ENCODE measurements at places on chromosomes 3 and 15. TPM values are rescaled to one million over a fixed set of nuclear protein-coding genes. Genes with fewer than 3 reads are reported as not detected.

- H3K27ac ChIP-seq, result no peak overlapping the region
- no peaks in the 10 kb centered on the region for H3K4me1 ChIP-seq
- DNase-seq, result no peak
- no peaks in the 10 kb centered on the region for H3K27me3 ChIP-seq
- H3K36me3 ChIP-seq, result no peaks in the 10 kb centered on the region
- H3K4me3 ChIP-seq, result no peak overlapping the region
These were observed 154.4 kb downstream of the PEX5L start for GRCh38 chr3:179882292-179882691.

- no peak for DNase-seq
- H3K4me3 ChIP-seq, result no peak overlapping the region
- H3K36me3 ChIP-seq, result no peaks in the 10 kb centered on the region
- peak overlapping the region; percentile 83 for H3K27ac ChIP-seq
These were observed 51.7 kb downstream of the SLC6A6 start for GRCh38 chr3:14453876-14454638.

DNA sequence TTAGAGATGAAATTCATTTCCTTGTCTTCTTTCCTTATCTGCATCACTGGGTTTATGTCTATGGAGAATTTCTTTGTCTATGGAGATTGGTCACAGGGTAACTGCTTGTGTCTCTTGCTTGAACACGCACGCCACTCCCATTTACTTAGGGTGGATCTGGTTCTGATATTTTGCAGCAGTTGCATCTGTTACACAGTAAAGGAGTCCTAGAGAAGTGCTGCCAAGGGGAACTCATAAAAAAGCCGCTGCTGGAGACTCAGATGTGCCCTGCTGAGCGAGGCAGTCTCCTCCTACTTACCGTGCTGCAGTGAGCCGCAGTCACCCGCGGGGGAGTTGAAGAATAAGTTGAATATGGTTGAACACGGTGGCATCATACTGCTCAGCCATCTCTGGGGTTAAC, 105.2 kb upstream of the KLHL25 start:
- DNase-seq, result no peak
- H3K27ac ChIP-seq, result no peak overlapping the region
- H3K4me3 ChIP-seq, result no peak overlapping the region
- no peaks in the 10 kb centered on the region for H3K36me3 ChIP-seq
- no peaks in the 10 kb centered on the region for H3K4me1 ChIP-seq
- no peaks in the 10 kb centered on the region for H3K27me3 ChIP-seq

Gene IQCH
- 1.2 TPM for total RNA-seq

- peaks cover 53% of the 10 kb centered on the region for H3K4me1 ChIP-seq
- no peak overlapping the region for H3K4me3 ChIP-seq
- no peak for DNase-seq
- H3K36me3 ChIP-seq, result no peaks in the 10 kb centered on the region
These were observed 89.5 kb downstream of the VGLL4 start for GRCh38 chr3:11554236-11554610.

DNA sequence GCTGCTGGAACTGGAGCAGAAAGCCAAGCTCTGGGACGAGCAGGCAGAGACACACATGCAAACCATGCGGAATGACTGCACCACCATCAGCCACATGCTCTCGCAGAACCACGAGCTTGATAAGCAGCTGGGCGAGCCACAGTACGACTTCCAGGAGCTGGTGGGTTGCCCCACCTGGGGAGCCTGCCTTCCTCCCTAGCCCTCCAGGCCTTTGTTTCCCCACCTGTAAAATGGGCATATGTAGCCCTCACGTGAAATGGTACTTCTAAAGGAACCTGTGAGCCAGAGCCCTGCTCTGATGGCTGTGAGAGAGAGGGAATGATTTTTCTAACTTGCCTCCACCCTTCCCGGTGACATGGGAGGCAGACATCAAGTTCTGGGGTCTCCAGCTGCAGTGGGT, 44.6 kb upstream of the GOLGA6B start:
- no peaks in the 10 kb centered on the region for H3K4me1 ChIP-seq
- H3K4me3 ChIP-seq, result no peak overlapping the region

DNA sequence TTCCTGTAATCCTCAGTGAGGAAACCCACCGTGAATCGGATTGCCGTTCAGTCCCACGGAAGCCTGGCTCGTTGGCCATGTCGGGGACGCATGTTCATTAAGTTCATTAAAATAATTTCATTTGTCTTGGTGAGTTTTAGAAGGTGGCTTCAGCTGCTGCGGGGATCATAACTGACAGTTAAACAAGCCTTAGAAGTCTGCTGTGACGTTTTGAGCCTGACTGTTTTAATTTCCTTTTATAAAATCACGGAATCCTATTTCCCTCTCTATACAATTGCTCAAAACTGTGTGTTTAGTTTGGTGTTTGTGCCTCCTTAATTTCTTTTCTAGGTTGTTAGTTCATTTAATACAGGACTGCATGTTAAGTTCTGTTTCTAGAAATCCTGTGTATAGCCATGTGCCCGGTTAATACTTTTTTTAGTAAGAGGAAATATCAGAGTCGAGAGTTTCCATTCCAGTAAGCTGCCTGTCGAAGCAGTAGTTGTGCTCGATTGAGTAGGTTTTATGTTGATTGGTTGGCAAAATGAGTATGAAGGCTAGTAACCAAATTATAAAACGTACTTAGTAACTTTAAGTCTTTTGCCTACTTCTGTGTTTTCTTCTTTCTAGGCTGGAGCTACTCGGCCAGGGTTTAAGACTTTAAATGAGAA, 705 bp downstream of the NIPA2 start:
- peaks cover 21% of the 10 kb centered on the region for H3K4me1 ChIP-seq
- no peaks in the 10 kb centered on the region for H3K36me3 ChIP-seq
- H3K4me3 ChIP-seq, result peak overlapping the region; percentile 86
- no peak for DNase-seq

GRCh38 chr3:181711325-181712135, at the start of gene SOX2:
Gene SOX2, plus strand, starts transcription at chr3:181711925. Its CDS starts 436 bp downstream, at chr3:181712361.
- peaks cover 97% of the 10 kb centered on the region for H3K27me3 ChIP-seq
- peak; percentile 79 for DNase-seq
- H3K36me3 ChIP-seq, result no peaks in the 10 kb centered on the region
- peaks cover 25% of the 10 kb centered on the region for H3K4me1 ChIP-seq
